Naive thymus-derived CD8-positive, alpha-beta T cell (primary cell): ENCODE measurements at places on chromosomes 11 and 22.

DNA sequence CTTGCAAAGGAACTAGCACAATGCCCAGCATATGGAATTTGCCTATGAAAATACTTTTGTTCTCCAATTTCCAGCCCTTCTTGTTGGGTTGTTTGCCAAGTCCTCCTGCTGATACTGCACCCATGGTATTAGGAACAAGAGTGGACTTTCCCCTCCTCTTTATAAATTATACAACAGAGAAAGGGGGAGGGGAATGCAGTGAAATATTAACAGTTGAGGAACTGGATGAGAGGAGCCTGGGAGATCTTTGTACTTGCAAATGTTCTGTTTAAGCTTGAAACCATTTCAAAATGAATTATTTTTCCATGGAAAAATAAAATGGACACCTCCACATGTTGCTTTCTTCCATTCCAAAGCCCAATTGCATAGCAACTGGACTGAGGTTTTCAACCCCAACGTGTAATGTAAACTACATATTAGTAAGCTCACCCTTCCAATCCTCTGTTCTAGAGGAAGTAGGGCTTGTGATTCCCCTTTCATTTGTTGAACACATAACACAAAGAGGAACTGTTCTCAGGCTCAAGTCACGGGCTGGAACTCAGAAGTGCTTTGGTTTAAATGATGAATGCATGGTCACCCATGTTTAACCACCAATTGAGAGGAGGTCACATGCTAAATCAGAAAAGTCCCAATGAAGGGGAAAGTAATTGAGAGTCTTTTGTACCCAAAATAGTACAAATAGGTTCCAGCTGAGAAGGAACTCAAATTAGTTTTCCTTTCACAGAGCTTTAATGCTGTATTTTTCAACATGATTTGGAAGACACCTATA is 66.2 kb upstream of the ZC3H12C start:
- DNase-seq = no peak

GRCh38 chr11:19060629-19061028 is at the start of gene MRGPRX2:
Gene MRGPRX2, minus strand, starts transcription at chr11:19060717. Its CDS starts 4,315 bp downstream, at chr11:19056402.
- DNase-seq = no peak

GRCh38 chr11:8034106-8034585 is 46.9 kb upstream of the TUB start:
- DNase-seq = no peak

DNA sequence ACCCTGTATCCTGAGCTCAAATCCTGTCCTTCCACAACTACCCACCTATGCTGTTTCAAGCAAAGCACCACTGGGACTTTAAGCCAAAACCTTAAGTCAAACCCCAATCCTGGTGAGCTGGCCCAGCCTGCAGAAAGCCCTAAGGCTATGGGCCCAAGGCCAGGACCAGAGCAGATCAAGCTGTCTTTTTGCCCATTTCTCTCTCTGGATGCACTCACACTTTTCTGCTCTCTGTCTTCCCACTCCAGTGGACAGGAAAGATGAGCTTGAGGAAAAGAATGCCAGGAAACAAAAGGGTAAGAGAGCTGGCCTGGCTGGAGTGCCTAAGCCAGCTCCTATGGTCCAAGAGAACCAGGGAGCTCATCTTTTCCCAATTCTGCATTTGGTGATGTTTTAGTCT is 284.3 kb upstream of the ISX start:
- DNase-seq = no peak

DNA sequence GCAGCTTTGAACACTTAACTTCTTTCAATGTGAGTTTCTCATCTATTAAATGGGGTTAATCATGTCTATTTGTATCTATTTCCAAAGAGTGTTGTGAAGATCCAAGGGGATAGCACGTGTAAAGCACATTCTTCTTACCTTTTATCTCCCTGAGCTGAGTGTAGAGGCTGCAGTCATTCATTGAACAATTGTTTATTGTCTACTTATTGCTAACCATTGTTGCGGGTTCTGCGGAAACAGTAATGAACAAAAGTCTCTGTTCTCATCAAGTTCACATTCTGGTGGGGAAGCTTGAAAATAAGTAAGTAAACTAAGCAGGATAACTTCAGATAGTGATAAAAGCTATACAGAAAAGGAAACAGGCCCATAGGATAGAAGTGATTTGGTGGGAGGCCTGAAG is 27.4 kb upstream of the PLET1 start:
- DNase-seq = no peak

GRCh38 chr11:69674267-69674885 is 777 bp downstream of the LTO1 start:
- no peak for DNase-seq

GRCh38 chr11:11860103-11860979 is 18.6 kb downstream of the USP47 start:
- no peak for DNase-seq

DNA sequence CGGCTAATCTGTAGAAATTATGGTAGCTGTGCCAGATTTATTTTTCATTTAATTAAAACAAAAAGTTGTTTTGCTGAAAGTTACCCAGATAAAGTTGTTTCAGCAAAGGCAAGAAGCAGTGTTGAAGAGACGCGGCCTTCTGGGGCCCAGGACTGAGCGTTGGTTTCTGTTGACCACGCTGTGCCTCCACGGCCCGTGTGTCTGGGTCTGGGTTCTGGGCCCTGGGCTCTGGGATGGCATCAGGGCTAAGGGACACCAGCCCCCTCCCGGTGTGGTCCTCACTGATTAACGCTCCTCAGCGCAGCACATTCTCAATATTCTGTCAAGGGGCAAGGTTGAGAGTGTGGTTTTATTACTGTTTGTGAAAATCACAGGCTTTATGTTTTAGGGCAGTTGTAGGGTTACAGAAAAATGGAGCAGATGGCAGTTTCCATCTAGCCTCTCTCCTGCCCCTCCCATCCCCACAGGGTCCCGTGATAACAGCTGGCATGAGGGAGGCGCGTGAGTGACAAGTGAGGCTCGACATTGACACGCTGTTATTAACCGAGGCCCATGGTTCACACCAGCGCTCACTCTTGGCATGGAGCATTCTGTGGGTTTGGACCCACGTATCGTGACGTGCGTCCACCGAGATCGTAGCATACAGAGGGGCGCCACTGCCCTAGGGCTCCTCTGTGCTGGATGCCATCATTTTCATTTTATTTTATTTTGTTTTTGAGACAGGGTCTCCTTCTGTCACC is 1231.4 kb downstream of the BRD1 start:
- DNase-seq = no peak

- no peak for DNase-seq
These were observed at the start of gene PHF21B for GRCh38 chr22:45009606-45010531. Gene PHF21B, minus strand, starts transcription at chr22:45010005. Its CDS starts 456 bp downstream, at chr22:45009549.

DNA sequence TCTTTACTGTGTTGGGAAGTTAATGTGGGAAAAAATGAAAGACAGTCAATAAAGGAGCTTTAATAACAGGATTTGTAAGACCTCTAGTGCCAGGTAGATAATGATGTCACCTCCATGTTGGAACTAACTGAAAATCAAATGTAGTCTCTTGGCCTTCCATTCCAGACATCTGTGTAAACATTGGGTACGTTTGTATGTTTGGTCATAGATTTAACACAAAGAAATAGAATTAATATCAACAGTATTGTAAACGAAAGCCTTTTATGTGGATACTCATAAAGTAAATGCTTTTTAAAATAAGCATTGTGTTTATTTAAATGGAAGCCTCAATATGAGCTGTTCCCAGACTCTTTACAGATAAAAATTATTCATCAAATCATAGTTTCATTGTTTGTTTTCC is 605.7 kb downstream of the METTL15 start:
- no peak for DNase-seq

DNA sequence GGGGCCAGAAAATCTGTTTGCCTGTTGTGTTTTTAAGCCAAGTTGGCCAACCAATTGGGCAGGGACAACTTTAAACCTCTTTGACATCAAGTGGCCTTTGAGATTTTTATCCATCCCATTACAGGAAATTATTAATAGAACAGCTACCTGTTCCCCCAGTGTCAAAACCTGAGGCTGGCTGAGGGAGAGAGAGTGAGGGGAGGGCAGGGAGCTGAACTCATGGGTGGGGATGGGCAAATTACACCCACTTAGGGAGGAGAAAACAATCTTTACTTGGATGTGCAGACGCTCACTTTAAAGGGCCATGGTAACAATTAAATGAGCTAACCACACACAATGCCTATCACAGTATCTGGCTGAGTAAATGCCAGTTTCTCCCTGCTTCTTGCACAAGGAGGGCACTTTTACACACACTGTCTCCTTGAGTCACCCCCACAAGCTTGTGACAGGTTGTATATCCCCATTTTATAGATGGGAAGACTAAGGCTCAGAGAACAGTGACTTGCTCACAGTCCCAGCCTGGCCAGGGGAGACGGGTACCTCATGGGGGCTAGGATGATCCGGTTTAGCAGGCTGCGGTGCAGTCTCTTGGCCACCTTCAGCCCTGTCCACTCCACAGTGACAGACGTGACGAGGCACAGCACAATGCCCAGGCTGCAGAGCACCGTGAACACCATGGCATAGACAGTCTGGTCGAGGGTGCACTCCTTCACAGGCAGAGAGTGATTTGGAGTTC is 17.8 kb upstream of the KCNJ11 start:
- DNase-seq = no peak

DNA sequence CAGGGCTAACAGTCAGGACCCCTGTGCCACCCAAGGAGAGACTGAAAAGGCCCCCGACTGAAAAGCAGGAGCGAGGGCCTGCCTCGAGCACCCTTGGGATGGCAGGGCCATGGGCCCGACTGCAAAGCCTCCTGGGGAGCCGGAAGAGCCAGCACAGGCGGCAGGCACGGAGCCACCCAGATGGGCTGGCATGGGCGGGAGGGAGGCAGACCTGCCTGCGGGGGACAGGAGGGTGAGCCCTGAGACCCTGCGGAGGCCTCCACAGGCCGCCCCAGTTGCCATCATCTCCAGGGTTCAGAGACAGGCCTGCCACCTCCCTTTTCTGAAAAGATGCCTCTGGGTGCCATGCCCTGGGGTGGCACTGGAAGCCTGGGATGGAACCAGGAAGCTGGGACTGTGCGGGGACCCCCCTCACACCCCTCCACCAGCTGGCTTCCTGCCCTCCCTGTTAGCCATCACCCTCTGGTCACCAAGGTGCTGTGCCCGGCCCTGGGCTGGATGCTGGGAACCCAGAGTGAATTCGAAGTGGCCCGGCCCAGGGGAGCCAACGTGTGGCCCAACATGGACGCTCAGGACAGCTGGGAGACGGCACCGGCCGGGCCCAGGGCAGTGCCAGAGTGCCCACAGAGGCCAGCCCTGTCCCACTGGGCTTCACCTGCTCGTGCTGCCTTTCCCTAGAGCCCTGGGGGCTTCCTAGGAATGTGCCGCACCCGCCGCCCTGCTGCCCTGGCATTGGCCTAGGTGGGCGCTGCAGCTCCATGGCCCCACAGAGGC is 13.8 kb downstream of the TSPAN32 start:
- DNase-seq = no peak

DNA sequence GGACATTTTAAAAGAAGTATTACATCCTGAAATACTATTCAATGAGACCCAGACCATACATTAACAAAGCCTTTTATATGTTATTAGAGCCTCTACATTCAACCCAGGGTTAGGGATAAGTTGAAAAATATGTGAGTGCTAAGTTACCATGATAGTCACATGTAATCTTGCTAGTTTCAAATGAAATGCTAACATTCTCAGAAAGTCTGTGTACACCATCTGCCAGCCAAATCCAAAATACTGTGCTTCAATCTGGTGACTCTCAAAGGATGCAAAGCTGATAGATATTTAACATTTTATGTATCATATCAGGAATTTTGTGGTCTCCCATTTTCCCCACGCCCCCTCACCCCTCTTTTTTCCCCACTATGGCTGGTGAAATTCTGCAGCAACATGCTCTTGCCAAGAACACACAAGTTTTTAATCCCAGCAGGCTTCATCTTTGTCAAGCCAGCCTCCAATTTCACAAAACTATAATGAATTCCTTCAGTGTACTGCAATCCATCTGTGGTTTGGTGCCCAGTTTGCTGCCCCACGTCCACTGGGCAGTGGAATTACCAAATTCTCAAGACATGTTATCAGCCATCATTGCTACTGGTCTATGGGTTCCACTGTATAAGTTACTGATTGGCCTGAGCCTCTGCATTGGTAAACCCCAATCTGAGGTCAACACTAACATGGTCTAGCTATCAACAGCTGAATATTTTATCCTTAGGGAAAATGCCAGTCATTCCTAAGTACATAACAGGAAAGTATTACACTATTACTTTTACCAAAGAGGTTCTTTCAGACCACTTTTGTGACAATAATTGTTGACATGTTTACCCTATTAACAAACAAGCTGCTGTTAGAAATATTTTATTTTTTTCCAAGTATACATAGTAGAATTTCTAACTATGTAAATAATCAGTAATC is 1.5 kb upstream of the PICALM start:
- no peak for DNase-seq

GRCh38 chr11:85822814-85823213 is 11.9 kb upstream of the SYTL2 start:
- DNase-seq = no peak

DNA sequence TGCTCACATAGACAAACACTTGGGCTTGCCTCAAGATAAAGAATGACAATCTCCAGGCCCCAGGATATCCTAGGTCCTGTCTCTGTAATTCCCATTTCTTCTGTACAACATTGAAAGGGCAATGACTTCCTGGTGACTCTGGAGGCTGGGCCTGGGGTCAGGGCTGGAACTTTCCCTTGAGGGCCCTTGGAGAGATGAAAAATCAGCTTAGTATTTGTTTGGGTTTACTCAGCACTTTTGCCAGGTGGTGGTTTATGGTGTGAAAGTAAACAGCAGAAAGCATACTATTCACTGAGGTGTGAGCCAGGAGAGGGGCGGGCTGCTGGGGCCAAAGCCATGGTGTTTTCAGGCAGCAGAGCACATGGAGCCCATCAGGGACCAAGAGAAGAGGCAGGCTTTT is 214.7 kb upstream of the NARS2 start:
- DNase-seq = no peak

DNA sequence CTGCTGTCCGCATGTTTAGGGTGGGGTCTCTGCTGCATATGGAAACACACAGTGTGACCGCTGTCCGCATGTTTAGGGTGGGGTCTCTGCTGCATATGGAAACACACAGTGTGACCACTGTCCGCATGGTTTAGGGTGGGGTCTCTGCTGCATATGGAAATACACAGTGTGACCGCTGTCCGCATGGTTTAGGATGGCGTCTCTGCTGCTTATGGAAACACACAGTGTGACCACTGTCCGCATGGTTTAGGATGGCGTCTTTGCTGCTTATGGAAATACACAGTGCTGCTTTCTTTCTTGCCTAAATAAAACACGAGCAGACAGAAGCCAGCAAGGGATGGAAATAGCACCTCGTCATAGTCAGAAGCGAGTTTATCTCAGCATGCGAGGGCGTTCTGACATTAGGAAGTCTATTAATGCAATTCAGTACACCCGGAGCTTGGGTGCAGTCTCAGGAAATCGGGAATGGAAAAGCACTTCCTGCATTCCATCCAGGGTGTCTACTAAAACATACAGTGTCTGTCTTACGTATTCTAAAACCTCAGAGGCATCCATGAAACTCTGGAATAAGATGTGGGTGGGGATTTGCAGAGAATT is 32.6 kb upstream of the TOLLIP start:
- DNase-seq = no peak

DNA sequence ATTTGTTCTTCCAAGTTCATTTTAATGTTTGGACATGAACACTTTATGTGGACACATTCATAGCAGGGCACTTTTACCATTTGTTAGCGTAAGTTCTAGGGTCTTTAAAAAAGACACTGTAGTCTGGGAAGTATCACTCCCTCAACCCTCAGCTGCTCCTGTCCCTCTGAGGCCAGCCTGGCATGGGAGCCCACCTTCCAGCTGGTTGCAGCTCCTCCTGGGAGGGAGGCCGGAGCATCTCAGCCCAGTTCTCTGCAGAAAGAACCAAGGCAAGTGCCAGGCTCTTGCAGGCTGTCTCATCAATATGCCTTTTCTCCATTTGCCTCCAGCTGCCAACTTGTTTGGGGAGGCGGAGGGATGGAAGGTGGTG is 150.6 kb downstream of the OPCML start:
- DNase-seq = no peak

GRCh38 chr11:34960277-34960676 is 43.9 kb downstream of the PDHX start:
- DNase-seq = no peak
